Brain pericyte (primary cell): ENCODE measurements at places on chromosomes 1 and 21.
A peak's percentile ranks its signal among the peaks of the same experiment; 100 is the strongest.

DNA sequence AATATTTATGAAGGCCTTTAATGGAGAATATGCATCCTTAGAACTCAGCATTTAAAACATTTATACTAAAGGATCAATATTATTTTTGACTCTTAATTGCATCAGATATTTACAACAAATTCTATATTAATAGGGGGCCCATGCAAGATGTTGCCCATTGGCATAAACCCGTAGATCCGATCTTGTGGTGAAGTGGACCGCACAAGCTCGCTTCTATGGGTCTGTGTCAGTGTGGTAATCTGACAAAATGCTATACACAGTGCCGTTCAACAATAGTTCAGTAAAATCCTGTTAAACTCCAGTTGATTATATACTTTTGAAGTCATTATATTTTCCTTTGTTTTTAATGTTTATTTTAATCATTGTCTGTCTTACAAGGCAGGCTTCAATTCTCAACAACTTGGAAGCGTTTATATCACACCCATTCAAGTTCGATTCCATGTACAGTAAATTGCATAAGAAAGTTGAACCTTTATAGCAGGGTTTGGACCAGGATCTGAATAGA lies 809.2 kb downstream of the USP25 start:
- no peak for DNase-seq

DNA sequence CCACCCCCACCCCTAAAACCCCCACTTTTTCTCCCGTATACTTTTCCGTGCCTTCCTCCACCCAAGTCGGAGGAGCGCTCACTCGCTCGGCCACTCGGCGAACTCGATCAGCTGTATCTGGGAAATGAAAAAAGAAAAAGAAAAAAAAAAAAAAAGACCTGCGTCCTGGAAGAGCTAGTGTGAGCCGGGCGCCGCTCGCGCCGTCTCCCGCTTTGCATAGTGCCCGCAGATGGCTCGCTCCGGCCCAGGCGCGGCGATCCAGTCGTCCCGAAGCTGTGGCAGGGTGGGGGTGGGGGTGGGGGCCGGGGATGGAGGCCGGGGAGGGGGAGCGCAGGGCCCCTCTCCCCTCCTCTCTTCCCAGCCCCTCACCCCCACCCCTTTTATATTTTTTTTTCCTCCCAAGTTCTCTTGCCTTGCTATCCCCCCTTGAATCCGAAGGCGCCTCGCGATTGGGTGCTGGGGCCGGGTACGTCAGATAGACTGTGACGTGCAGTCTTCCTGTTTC lies 299 bp upstream of the PROX1 start:
- DNase-seq, result no peak

DNA sequence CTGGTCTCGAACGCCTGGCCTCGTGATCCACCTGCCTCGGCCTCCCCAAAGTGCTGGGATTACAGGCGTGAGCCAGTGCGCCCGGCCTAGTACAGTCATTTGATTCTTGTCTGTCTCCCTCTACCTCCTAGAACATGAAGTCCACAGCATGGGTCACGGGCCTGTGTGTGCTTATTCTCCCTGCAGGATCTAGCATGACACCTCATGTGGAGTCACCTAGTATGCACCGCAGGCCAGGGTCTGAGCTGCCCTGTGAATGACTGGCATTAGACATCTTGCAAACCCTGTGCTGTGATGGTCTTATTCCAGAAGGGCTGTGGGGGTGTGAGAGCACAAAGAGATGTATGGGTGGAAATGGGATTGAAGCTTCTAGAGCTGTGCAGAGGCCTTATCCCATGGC lies 133.2 kb downstream of the GALNT2 start:
- DNase-seq, result no peak

DNA sequence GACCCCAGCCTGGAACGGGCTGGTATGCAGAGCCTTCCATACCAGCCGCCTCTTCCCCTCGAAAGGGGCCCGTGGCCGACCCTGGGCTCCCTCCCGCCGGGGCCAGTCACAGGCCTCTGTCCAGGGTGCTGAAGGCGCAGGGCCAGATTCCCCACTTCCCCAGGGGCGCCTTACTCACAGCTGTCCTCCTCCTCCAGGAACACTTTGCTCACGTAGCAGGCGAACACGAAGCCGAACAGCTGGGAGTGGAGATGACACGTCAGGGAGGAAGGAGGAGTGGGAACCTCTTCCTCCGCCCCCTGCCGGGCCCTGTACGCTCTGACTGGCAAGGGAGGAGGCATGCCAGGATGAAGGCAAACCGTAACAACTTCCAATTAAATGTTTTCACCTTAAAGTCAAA lies 57.3 kb downstream of the NKAIN1 start:
- DNase-seq, result peak; percentile 71

- no peak for DNase-seq
Observed at GRCh38 chr1:183212870-183213269, 26.8 kb downstream of the LAMC2 start.

- DNase-seq, result no peak
Observed at GRCh38 chr1:63662056-63662836, 69.0 kb downstream of the PGM1 start.

- DNase-seq, result no peak
Observed at GRCh38 chr1:204558467-204558866, 42.3 kb downstream of the MDM4 start.

DNA sequence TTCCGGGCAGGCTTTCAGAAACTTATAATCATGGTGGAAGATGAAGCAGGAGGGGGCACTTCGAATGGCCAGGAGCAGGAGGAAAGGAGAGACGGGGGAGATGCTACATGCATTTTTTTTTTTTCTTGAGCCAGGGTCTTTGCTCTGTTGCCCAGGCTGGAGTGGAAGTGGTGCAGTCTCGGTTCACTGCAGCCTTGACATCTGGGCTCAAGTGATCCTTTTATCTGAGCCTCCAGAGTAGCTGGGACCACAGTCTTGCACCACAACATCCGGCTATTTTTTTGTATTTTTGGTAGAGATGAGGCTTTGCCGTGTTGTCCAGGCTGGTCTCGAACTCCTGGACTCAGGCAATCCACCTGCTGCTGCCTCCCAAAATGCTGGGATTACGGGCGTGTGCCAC lies 61.6 kb downstream of the SELENOF start:
- no peak for DNase-seq

GRCh38 chr1:226629210-226629895 lies 80.8 kb downstream of the STUM start:
- no peak for DNase-seq

DNA sequence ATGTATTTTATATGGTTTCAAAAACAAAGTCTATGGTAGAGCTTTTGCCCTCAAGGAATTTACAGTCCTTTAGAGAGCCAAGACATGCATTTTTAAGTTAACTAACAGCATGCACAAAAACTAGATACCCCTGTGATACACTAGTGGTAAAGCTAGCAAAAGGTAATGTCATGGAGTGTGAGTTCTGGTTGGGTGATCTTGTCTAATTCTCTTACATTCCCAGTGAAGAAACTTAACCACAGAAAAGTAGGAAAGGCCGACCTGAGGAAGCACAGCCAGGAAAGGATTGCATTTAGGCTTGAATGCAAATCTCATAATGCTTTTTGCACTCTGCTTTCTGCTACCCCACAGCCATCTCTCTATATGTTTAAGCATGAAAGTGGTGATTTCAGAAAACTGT lies 202.2 kb downstream of the ROR1 start:
- DNase-seq, result no peak

GRCh38 chr1:27436204-27437159 lies 44.1 kb downstream of the GPR3 start:
- no peak for DNase-seq
